Foreskin keratinocyte (primary cell): ENCODE measurements at places on chromosomes 12 and 14.

DNA sequence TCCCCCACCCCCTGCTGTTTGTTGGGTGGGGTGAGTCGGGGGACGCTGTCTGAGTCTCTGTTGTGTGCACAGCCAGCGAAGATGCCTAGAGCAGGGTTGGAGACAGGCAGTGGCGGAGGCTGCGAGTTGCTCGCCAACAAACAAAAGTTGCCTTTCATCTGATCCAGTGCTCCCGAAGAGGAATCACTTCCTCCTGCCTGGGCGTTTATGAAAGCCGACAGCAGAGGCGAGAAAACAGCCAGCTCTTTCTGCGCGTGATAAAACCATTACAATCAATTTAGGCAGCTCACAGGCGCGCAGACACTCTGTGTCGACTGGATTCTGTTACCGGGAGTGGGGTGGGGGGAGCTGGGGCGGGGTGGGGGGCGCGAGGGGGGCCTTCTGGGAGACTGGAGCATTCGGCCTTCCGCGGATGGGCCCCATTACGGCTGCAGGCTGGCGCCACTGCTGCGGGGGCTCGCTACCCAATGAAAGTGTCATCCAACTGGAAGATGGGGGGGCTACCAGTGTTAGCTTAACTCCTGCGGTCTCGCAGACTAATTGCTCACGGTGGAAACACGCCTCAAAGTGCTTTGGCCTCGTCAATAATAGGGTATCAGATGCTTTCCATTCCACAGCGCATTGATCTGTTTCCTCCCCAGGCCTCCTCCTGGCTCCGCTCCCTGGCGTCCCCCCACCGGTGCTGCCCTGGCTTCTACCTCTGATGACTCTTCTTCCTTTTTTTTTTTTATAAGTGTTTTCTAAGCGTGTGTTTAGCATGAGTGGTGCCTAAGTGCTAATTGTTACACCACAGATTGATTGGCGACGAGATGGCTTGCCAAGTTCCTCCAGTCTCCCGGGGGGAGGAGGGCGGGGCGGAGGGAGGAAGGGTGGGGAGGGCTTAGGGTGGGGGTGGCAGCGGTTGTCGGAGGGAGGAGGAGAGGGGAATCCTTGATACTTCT lies 678.4 kb downstream of the MED13L start:
- DNase-seq: no peak

DNA sequence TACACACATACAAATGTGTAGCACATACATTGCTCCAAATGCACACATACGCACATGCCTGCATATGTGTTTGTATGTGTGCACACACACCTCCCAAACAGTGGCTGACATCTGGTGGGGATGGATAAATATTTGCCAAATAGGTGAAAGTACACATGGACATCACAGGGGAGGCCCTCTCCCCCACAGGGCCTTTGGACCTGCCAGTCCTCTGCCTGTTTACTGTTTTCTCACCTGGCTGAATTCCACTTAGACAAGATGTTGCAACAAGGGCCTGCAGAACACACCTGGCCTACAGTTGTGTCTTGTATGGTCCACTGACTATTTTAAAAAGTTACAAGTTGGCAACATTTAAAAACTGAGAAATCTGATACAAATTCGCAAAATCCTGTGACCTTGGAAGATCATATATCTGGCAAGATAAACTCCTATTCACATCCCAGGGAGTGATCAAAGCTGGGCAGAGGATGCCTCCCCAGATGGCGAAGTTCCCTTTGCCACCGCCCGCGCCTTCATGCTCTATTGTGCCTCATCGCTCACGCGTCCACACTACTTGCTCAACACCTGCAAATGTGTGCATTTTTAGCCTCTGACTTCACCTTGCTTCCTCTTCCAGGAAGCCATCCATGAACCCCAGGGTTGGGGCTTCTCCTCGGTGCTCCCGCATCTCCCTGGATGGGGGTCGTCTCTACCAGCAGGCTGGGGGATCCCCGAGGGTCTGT lies 118.4 kb upstream of the FZD10 start:
- no peak for DNase-seq

- no peak for DNase-seq
Observed at GRCh38 chr12:3257411-3257810, 180.2 kb downstream of the TSPAN9 start.

DNA sequence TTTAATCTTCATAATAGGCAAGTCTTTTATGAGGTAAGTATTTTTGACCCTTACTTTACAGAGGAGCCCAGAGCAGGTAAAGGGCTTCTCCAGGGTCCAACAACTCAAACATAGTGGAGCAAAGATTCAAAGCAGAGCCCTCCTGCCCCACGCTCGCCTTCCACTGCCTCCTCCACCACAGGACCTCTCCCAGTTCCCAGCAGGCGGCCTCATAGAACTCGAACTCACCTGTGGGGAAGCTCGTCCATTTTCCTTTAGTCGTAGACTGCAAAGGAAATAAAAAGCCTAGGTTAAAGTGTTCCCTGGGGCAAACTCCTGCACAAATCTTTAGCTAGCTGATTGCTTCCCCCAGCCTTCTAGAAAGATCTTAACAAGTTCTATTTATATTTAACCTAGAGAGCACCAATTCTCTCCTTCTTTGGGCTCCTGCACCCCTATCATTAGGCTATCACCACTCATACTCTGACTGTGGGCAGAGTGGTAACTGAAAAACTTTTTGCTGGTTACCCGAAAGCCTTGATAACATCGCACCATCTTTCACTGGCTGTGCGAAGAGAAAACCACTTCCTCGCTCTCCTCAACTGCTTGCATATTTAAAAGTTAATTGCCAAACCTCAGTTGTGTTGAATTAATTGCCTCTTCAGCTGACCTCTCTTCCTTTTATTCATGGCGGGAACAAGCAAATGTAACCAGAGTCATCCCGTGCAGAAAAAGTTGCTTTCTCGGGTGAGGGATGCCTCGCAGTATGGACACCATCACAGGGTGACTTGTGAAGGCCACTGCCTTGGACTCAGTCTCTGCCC lies 299.6 kb downstream of the DPF3 start:
- DNase-seq: no peak

DNA sequence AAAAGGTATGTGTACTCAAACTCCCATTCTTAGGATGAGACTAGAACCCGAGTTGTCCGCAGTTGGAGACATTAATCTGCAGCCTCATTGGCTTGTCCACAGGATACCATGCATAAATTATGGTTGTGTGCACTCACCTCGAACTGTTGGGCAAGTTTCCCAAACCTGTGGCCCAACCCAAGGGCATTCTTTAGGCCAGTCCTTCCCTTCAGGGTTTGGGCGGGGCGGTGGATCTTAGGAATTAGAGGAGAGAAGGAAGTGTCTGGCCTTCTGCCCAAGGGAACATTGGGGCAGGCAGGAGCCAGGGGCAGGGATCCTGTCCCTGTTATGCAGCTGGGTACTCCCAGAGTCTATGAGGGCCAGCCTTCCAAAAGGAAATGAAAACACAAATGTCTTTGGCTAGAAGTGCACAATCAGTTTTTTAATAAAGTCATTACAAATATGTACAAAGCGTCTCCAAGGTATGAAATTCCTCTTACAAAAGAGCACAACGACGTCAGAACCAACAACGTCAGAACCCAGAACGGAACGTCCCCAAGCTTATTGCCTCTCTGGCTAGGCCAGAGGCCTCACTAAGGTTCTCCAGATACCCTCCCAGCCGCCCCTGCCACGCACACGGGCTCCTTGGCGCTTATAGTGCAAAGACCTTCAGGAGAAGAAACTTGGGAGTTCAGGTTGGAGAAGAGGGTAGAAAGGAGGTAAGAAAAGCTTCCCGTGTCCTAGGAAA lies 25.3 kb downstream of the HRK start:
- DNase-seq: no peak

GRCh38 chr14:105162669-105162979 lies 6.0 kb downstream of the JAG2 start:
- no peak for DNase-seq

DNA sequence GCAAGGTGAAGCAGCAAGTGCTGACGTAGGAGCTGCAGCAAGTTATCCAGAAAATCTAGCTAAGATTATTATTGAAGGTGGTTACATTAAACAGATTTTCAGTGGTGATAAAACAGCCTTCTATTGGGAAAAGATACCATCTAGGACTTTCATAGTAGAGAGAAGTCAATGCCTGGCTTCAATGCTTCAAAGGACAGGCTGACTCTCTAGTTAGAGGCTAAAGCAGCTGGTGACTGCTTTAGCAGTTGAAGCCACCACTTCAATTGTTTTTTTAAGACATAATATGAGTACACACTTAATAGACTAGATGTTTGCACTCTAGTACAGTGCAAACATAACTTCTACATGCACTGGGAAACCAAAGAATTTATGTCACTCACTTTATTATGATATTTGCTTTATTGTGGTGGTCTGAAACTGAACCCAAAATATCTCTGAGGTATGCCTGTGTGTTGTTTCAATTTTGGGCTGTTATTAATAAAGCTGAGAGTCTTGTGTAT lies 1026.9 kb upstream of the FOXG1 start:
- DNase-seq: no peak

DNA sequence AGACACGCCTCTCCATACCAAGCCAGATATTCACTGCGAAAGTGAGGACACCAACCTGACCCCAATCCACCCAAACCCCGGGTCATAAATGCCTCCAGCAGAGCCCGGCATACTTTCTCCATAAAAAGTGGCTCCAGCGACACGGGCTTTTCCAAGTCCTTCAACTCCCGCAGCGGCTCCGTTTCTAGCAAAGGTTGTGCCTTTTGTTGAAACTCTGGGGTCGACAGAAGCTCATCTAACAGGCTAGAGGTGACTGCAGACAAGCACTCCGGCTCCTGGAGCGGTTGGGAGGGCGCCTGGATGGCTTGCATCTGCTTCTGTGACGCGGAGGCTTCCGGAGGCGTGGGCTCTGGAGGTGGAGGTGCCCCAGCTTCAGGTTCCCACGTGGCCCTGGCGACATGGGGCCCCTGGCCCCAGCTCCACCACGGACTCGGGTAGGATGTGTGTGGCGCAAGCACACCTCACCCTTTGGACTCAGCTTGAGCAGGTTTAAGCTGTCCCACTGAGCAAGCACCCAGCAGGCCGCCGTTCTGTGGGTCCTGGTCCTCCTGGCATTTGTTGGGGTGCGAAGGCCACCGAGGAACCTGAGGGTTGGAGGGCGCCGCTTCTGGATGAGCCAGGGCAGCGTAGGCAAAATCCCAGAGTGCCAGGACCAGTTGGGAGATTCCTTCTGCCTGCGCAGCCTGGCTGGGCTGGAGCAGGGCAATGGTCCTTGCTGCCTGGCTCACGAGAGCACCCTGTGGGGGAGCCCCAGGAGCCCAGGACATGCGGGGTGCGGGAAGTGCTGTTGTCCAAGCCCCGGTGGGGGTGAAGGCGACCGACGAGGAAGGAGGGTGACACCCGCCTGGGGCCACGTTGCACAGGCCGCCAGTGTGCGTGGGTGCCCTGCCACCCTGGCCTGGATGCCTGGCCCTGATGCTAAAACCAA lies 186.3 kb downstream of the ALG10 start:
- no peak for DNase-seq

- no peak for DNase-seq
Observed at GRCh38 chr14:96001866-96002497, 37.2 kb upstream of the C14orf132 start.

DNA sequence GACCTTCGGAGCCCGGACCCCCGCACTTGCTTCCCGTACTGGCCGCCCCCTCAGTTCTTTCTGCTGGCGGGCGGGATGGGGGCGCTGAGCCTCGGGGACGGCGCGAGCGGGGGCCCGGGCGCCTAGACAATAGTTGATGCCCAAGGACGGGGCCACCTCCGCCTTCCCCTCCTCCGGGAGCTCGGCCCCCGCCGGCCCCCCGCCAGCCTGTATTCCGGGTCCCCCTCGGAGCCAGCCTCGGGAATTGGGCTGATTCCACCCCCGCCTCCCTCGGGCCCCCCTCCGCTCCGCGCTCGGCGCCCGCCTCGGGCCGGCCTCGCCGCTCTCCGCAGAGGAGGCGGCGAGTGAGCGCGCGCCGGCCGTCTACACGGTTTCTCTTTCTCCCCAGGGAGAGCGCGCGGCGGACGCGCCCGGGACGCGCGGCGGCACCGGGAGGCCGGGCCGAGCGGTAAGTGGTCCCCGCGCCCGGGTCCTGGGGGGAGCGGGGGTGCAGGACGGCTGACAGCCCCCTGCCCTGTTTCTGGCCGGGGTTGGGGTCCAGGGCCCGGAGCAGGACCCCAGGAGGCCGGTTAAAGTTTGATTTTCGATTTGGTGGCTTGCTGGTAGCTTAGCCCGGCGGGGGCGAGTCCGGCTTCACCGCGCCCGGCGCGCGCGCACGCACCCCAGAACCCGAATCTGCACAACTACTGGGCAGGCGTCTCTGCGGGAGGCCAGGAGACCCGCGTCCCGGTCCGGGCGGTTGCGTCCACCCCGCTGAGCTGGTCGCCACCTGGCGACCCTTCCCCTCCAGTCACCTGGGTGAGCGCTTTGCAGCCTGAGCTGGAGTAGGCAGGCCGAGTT lies 413.7 kb downstream of the PCNX1 start:
- DNase-seq: peak; percentile 64

DNA sequence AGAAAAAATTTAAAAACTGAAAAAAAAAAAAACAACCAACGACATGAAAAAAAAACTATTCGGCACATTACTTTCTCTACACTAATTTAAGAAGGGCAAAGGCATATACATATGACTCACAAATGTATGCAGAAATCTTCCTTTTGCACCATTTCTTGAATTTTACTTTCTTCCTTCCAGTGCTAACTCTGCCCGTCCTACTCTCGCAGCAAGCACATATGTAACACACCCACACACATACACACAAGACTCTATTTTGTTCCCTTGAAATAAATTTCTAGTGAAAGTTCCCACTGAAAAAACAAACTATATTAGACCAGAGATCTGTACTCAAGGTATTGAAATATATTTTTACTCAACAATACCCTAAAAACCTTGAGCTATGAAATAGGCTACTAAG lies 14.6 kb downstream of the BTG1 start:
- DNase-seq: no peak

- DNase-seq: no peak
Observed at GRCh38 chr12:110687396-110688169, 1.3 kb downstream of the HVCN1 start.

- DNase-seq: no peak
Observed at GRCh38 chr12:121798787-121799155, 5.0 kb upstream of the SETD1B start.

DNA sequence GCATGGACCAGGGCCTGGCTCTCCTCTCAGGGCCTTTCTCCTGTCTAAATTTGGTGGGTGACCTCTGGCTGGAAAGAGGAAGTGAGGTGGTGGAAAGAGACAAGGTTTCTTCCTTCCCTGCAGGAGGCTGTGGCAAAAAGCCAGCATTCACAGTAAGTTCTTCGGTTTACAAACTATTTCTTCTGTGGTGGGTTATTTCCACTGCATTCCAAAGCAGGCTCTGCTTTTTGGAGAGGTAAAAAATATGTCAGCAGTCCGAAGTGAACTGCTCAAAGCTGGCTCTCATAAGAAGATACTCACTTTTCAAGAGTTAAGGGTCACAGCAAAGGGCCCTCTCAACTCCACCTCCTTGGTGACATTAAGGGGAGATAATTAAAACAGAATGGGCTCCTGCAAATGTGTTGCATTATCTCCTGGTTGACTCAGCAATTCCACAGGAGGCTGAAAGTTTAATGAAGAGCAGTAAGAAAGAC lies 48.9 kb upstream of the POC1B start:
- no peak for DNase-seq

DNA sequence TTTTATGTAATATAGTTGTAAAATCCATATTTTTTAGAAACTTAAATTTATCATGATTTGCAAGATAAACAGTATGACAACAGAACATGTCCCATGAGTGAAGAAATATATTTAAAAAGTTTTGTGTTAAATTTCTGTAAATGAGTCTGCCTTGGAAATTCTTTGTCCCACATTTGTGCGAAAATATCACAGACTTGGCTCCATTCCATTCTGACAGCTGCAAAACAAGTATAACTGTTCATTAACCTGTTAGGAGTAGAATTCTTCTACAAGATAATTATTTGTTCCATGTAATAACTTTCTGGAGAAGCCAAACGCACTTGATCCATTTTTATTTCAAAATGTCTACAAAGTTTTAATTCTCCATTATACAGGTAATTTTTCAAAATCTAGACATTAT lies 37.9 kb downstream of the MDM1 start:
- no peak for DNase-seq
